ENCODE measurements at places on chromosomes 5 and 9.

GRCh38 chr9:74282526-74283253, 214.4 kb upstream of the RORB start:
- DNase-seq: no peak

- DNase-seq: no peak
Measured at GRCh38 chr5:41821051-41821450, 49.2 kb downstream of the OXCT1 start.

DNA sequence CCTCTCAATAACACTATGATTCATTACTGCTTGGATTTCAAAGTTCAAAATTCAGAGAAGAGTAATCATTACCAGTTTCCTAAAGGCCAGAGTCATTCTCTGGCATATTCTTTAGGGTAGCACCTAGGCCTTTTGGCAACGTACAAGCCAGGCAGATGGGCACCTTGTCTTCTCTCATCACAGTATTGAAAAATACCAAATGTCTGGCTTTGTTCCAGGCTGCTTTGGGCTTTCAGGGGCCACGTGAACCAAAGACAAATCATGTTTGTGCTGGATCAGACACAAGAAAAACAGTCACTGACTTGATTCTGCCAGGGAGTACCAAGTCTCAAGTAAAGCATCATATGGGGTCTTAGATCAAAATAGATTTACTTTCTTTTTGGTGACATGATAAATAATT, 15.5 kb downstream of the MEGF9 start:
- DNase-seq: no peak

- DNase-seq: no peak
Measured at GRCh38 chr5:123875561-123876275, 363.7 kb downstream of the CSNK1G3 start.

DNA sequence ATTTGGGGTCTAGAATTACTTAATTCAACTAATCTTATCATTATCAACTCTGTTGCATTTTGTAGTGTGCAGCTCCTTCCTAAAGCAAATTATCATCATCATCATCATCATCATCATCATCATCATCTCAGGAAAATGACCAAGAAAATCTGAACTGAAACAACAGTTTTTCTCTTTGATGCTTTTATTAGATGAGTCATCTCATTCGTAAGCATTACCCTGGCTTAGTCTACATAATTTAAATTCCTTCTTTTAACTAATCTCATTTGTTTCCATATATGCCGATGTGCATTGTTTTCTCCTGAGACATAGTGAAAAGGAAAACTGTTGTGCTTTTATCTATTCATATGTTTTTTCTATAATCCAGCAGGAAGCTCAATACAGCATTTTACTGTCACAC, 173.0 kb upstream of the PDE4D start:
- no peak for DNase-seq

DNA sequence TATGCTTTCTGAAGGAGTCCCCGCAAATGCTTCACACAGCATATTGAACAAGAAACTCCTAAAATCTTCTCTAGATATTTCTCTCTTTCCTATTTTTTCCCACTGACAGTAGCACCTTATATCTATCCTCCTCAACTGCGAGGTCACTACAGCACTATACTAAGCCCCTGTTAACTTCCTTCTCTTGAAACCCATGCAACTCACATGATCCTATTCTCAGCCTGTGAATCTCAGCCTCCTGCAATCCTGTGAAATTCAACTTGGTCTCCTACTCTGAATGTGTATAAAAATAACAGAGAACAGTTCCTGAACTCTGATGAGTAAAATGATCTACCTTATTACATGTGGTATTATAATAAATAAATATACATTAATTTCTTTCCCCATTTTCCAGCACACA, 6.1 kb upstream of the PLGRKT start:
- DNase-seq: no peak

- DNase-seq: no peak
Measured at GRCh38 chr5:139273322-139273571, 20.3 kb upstream of the MATR3 start.

DNA sequence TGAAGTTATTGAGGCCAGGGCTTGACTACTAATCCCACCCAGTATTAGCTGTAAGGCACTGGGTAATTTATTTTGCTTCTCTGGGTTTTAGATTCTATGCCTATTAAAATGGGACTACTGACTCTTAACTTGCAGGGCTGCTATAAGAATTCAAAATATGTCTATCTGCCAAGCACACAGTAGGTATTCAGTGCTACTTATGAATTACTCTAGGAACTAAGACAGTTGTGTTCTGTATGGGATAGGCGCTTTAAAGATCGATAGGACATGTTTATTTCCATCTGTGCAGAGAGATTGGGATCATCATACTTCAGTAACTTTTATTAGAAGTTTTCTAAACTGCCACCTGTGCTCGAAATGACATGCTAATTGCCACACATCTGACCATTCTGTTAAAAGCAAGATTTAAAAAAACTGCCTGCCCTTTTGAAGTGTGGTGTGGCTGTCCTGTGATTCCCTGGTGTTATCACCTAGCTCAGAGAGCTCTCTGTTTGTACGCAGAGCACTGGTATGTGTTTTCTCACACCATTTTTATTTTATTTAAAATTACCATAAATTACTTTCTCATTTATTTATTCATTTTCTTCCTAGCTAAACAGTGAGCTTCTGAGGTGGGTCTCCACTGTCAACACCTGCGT, 58.7 kb downstream of the FYB1 start:
- DNase-seq: no peak

GRCh38 chr5:152086668-152087067, 162.0 kb upstream of the GLRA1 start:
- DNase-seq: no peak

DNA sequence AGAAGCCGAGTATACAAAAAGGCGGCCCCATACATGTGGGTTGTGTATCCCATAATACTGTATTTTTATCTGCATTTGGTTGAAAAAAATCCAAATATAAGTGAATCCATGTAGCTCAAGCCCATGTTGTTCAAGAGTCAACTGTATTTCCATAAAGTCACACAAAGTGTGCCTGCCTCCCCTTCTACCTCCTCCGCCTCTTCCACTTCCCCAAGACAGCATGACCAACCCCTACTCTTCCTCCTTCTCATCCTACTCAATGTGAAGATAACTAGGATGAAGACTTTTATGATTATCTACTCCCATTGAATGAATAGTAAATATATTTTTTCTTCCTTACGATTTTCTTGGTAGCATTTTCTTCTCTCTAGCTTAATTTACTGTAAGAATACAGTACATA, 92.7 kb downstream of the RFX3 start:
- no peak for DNase-seq

GRCh38 chr9:135960411-135961276, 529 bp downstream of the UBAC1 start:
- DNase-seq: no peak

GRCh38 chr5:134637116-134637721, 4.6 kb upstream of the SAR1B start:
- no peak for DNase-seq

- DNase-seq: no peak
Measured at GRCh38 chr9:18189871-18190670, 283.9 kb upstream of the ADAMTSL1 start.

GRCh38 chr5:376799-377325, 55.3 kb downstream of the AHRR start:
- DNase-seq: no peak

GRCh38 chr5:159779481-159779880, 136.8 kb upstream of the ADRA1B start:
- no peak for DNase-seq

GRCh38 chr9:94277885-94278536, 18.9 kb downstream of the ZNF169 start:
- no peak for DNase-seq

- no peak for DNase-seq
Measured at GRCh38 chr9:16680975-16681651, 189.4 kb downstream of the BNC2 start.

DNA sequence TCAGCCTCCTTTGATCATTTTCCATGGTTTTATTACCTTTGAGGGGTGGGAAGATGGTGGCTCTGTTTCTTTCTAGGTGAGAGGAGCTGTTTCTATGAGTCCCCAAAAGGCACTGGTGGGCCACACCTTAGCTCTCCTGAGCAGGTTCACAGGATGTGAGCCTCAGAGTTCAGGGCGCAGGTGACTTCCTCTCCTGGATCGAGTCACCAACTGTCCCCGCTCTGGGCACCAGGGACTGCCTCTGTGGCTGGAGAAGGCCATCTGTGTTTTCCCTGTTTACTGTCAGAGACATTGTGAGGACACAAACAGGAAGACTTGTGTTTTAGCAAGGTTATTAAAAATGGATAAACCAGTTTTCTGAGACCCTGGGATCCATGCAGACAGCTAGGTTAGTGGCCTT, 68.5 kb downstream of the IL31RA start:
- DNase-seq: no peak

DNA sequence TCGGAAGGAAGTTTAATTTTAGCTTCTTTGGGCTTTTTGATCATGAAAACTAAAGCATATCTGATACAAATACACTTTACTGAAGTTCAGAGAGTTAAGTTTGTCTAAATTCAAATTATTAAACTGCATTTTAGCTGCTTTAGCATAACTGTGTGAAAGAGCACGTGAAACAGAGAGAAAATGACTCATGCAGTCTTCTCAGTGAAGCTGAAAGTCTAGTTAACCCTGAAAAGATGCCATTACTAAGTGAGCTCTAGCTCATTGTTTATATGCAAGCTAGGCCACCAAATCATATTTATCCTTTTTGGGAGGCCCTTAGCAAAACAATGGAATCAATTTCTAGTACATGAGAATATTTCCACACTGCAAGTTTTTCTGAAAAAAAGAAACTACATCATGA, 27.6 kb downstream of the TPD52L3 start:
- no peak for DNase-seq

DNA sequence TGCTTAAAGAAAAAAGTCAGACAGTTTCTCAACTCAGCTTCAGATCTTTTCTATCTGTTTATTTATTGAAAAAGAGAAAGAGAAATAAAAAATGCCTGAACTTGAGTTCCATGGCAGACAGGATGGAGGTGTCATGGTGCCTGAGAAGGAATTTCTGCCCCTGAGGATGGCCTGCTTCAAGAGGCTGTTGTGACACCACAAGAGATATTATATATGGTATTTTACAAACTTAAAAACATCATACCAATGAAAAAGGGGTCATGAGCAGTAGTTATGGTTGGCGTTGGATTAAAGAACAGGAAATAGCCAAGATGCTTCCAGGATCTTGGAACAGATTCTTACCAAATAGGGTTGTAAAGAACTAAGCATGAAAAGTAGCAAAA, 344.6 kb downstream of the GLIS3 start:
- DNase-seq: no peak

GRCh38 chr5:81789033-81789432, 38.1 kb upstream of the SSBP2 start:
- no peak for DNase-seq

DNA sequence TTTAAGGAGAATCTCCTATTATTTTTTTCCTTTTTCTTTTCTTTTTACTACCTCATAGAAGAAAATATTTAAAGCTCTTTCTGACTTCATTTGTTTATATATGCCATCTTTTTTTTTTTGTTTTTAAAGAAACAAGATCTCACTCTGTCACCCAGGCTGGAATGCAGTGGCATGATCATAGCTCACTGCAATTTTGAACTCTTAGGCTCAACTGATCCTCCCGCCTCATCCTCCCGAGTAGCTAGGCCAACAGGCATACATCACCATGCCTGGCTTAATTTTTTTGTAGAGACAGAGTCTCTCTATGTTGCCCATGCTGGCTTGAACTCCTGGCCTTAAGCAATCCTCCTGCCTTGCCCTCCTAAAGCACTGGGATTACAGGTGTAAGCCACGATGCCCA, 59.5 kb downstream of the LNPEP start:
- no peak for DNase-seq

GRCh38 chr9:99023231-99023630, 79.5 kb downstream of the COL15A1 start:
- no peak for DNase-seq

DNA sequence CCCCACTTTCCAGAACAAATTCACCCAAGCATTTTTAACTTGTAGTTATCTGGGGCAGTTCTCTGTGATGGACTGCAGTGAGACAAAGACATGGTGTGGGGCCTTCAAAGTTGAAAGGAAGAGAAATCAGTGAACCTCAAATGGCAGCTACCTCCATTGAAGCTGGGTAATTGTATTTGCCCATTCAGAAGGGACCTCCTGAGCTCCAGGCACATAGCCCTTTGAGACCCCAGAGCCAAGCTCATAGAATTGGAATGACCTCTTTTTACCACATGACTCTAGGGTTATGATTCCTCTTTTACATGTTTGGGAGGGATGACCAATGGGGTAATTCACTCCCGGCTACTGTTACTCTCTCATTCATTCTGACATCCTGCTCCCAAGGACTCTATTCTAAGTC, 368.4 kb upstream of the ITGA1 start:
- DNase-seq: no peak

DNA sequence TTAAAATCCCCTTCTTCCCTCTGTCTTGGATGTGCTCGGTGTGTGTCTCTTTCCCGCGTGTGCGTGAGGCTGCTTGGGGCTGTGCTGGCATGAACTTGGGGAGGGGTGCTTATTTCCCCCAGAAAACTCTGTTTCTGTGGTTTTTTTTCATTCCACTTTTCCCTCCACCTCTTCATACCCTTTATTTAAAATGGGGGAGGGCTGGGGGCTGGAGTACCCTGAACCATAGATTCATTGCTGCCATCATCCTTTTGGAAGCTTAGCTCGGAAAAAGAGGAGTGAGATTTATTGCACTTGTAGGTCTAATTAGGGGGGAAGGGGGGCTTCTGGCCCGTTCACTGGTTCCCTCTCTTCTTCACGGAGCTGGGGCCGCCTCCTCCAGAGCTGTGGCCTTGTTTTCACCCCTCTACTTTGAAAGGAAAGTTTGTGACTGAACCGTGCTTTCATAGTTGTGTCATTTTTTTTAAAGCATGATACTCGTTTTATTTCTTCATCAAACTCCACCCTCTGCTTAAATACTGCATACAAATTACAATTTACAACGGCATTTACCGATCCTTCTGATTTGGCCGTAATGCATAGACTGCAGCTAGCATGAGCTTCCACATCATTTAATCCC, 2.9 kb downstream of the NR2F1 start:
- no peak for DNase-seq

- DNase-seq: no peak
Measured at GRCh38 chr5:93587597-93588351, 4.8 kb downstream of the NR2F1 start.

- no peak for DNase-seq
Measured at GRCh38 chr5:133612249-133612860, at the start of gene FSTL4. Gene FSTL4, minus strand, starts transcription at chr5:133612541.

DNA sequence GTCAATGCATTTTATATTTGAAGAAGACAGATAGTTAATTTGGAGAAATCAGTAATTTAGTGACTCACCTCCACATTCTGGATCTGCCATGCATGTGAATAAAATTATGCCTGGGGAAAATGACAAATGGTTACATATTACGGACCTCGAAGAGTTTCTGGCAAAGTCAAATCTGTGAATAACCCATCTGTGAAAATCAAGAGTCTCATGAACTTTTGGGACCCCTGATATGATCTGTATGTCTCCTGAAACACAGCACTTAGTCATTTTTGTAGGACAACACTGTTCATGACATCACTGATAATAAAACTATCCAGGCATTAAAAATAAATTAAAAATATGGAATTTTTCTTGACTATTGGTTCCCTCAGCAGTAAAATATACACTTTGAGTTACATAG, 584.5 kb downstream of the TLE4 start:
- no peak for DNase-seq

Data from activated T-helper 9 cell treated with anti-CD3 and anti-CD28 coated beads, Interleukin-2, amount 50 U/mL, for 16 hours (primary cell).